ENCODE measurements at places on chromosomes 1 and 21.

GRCh38 chr1:93475681-93476080 lies 27.8 kb downstream of the FNBP1L start:
- DNase-seq = no peak

GRCh38 chr1:160004001-160004400 lies 27.8 kb downstream of the PIGM start:
- no peak for DNase-seq

- no peak for DNase-seq
Observed at GRCh38 chr1:51543858-51544257, 24.8 kb upstream of the EPS15 start.

DNA sequence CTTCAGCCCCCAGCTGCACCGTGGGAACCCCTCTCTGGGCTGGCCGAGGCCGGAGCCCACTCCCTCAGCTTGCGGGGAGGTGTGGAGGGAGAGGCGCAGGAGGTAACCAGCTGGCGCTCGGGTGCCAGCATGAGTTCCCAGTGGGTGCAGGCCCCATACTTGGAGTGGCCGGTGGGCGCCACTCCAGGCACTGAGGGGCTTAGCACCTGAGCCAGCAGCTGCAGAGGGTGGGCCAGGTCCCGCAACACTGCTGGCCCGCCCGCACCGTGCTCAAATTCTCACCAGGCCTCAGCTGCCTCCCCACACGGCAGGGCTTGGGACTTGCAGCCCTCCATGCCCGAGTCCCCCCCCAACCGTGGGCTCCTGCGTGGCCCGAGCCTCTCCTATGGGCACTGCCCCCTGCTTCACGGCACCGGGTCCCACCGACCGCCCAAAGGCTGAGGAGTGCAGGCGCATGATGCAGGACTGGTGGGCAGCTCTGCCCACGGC lies 47.2 kb downstream of the LRRC53 start:
- no peak for DNase-seq

GRCh38 chr1:180215856-180216625 lies 14.0 kb upstream of the LHX4 start:
- no peak for DNase-seq

DNA sequence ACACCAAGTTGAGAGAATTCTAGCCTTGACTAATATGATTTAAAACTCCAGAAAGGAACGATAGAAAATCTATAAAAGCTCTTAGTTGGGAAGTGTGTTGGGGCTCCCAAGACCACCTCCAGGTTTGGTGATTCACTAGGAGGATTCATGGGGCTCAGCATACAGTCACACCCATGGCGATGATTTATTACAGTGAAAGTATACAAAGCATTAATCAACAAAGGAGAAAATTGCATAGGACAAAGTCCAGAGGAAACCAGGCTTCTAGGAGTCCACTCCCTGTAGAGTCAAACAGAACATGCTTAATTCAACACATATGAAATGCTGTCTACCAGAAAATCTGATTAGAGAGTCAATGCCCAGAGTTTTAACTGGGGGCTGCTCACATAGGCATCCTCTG lies 4.8 kb downstream of the CDCA8 start:
- DNase-seq = no peak

GRCh38 chr1:157515141-157515540 lies 37.2 kb downstream of the FCRL5 start:
- no peak for DNase-seq

GRCh38 chr1:185719021-185719420 lies 15.2 kb upstream of the HMCN1 start:
- no peak for DNase-seq

GRCh38 chr1:230153641-230154296 lies 86.7 kb downstream of the GALNT2 start:
- no peak for DNase-seq

GRCh38 chr1:60146884-60147283 lies 73.3 kb upstream of the C1orf87 start:
- DNase-seq = no peak

GRCh38 chr1:51990478-51990965 lies at the start of gene RAB3B:
Gene RAB3B, minus strand, starts transcription at chr1:51990700. Its CDS starts 13,583 bp downstream, at chr1:51977117.
- DNase-seq = peak; percentile 89

GRCh38 chr1:156644146-156644545 lies 2.2 kb downstream of the BCAN start:
- no peak for DNase-seq

DNA sequence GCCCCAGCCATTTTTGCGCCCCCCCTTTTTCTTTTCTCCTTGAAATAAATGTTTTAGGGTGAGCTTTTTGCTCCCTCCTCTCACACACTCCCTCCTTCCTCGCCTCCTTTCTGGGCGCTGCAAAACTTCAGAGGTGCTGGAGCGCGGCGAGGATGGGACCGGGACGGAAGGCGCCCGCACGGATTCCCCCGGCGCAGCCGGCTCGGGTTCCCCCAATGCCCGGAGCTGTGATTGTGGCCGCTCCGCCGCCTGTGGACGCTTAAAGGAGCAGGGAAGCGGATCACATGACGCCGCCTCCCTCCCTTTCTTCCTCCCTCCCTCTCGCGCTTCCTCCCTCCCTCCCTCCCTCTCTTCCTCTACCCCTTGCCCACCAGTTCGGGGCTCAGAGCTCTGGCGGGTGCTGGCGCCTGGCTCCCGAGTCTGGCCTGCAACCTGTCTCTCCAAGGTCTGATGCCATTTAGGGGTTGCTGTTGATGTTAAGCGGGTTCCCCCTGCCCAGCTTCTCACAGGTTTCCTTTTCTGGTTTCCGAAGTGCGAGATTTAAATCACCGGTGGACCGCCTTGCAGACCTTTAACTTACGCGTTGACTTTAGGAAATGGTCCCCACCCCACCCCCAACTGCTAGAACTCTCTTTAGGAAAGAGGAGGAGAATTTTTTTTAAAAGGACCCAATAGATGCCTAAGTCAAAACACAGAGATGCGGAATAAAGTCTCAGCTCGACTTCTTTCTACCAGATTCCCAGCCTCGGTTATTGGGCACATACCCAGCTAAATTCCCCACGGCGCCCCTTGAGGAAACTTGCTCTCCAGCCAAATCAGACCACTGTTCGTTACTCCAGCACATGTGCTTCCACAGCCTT lies at the start of gene WLS:
Gene WLS, minus strand, starts transcription at position 235 of the 860 bp plus-strand sequence. Its CDS starts 224 bp downstream, at position 11.
- DNase-seq = peak; percentile 15

DNA sequence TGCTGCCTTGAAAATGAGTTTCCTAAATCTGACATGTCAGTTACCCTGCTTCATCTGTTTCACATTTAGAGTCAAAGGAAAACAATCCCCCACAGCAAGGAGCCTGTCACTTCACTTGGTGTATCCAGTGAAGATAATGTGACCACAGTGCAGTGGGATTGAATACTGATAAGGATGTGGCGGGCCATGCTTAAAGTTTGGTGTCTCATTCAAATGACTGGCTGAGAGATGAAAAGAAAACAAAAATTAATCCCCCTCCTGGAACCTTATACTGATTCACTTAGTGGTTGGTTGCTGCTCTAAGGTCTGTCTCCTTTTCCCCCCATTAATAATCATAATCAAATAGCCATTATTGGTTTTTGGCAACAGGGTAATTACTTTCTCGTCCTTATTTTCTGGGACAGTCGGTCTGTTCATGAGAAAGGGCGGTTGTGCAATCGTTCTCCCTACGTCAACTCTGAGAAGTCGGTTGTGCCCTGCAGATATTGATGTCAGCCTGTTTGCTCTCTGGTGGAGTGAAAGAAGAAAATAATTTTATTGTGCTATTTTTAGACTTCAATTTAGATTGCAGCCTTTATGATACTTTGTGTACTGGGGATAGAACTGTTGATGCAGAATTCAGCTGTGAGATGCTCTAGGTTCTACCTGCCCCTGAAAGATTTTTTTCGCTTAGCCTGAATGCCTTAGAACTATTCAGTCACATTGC lies 360.2 kb downstream of the DISC1 start:
- no peak for DNase-seq

DNA sequence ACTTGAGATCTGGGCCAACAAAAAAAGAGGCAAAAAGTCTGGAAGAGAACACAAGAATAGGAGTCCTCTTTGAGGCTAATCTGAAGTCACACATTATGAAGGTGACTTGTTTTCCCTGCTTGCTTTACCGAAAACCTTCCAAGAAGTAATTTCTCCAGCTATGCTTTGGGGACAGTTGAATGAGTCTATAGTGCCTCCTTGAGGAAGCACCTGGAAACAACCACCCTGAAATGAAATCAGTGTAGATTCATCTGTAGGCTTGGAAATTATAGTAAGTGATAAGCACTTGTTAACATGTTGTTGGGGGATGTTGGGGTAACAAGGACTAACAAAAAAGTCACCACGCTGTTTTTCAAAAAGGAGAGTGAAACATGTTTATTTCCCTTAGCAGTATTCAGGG lies 23.4 kb upstream of the RPTN start:
- no peak for DNase-seq

- DNase-seq = no peak
Observed at GRCh38 chr1:81805537-81806431, 5.0 kb downstream of the ADGRL2 start.

- DNase-seq = no peak
Observed at GRCh38 chr1:209673631-209674417, 1.4 kb upstream of the G0S2 start.

GRCh38 chr1:160874935-160875334 lies 10.0 kb downstream of the ITLN1 start:
- DNase-seq = no peak

DNA sequence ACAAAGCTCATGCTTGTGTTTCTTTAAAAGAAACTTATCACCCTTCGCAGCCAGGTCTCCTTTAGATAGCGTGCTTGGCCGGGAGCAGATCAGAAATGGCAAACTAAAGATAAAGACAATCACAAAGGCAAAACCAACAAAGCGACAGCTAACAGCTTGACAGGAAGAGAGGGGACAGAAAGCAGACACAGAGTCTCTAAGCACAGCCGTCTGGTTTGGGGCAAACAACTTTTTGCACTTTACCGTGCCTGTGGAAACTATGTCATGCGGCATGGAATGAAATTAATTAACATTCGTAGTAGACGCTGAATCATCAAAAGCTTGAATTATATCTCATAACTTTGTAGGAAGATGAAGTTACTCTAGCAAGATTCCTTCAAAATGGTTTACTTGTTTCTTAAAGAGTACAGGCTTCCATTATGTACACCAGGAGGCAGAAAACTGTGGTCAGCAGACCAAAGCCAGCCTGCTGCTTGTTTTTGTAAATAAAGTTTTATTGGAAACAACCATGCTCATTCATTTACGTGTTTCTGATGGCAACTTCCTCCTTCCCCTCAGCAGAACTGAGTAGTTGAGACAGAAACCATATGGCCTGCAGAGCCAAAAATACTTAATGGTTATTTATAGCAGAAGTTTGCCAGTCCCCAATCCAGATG lies 183.2 kb downstream of the KIF26B start:
- DNase-seq = no peak

DNA sequence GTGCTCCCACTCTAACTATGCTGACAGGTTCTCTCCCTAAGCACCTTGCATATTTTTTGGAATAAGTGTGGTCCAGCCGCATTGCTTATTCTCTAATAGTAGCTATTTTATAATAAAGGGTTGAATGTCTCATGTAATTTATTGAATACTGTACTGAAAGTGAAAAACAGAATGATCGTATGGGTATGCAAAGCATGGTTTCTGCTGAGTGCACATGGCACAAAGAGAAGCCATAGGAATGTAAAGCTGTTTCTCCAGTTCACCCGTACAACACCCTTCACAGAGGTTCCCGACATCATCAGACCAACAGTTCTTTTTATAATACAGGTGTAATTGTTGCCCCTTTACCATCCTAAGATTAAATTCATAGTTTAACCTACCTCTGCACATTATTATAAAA lies 8.9 kb upstream of the HAO2 start:
- DNase-seq = no peak

DNA sequence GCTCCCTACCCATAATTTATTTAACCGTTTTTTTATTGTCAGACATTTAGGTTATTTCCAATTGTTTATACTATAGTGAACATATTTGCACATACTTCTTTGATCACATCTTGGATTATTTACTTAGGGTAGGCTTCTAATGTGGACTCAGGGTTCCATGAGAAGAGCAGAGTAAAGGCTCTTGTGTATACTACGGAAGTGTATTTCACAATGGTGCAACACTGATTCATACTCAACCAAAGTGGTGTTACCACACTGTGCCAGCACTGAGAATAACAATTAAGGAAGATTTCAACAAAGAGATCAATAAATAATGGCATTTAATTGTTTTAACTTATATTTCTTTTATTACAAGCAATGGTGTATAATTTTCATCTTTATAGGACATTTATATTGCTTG lies 251.2 kb downstream of the ZNF326 start:
- DNase-seq = no peak

DNA sequence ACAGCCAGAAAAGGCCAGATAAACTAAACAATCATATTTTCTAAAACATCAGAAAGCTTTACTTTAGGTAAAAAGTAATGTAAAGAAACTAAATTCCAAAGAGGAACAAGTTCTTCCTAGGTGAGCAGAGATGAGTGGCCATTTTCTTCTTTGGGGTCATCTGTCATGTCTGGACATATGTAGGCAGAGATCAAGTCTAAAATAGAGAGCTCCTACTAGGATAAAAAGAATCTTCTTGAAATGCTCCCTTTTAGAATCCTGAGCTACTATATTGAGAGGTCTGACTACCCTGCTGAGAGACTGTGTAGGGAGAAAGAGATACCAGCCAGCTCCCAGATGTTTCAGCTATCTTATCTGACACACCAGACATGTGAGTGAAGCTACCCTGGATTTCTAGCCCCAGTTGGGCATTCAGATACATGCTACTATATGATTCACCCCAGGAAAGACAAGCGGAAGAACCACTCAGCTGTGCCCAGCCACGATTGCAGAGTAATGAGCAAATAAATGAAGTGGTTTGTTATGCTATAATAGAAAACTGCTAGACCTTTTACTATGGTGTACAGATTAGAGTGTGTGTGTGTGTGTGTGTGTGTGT lies 80.1 kb downstream of the TTLL7 start:
- DNase-seq = no peak

DNA sequence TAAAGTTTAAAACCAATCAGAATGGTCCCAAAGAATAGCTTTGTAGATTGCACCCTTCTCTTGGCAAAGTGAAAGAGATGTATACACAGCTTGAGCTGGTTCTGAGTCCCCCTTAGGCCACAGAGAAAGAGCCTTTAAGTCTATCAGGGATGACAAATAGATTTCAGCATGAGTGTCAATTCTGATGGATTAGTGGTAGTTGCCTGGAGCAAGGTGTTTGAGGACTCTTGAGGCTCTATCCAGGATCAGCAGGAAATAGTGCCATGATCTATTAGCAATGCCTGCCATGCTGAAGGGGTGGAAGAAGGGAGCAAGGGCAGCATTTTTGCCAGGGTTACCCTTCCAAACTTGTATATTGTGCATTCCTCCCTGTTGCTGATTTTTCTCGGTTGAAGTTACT lies 116.6 kb downstream of the ATG4C start:
- DNase-seq = no peak

GRCh38 chr1:162916407-162916806 lies 55.4 kb upstream of the CCDC190 start:
- no peak for DNase-seq

- no peak for DNase-seq
Observed at GRCh38 chr1:204760757-204761156, 75.2 kb upstream of the LRRN2 start.

GRCh38 chr1:27058966-27059669 lies 46.5 kb upstream of the TENT5B start:
- no peak for DNase-seq
